Prostate gland (tissue), 2 donors: ENCODE measurements at places on chromosomes 5 and 9. TPM values are rescaled to one million over a fixed set of nuclear protein-coding genes. Genes with fewer than 3 reads are reported as not detected.

Gene RAPGEF1
- total RNA-seq = 28.6 TPM

Gene NPR2
- total RNA-seq = 33.2 TPM

Gene NMUR2
- total RNA-seq = 7.0 TPM

Gene BAAT
- total RNA-seq = not detected

Gene ECM2
- 2.6 TPM for total RNA-seq

Gene NEURL1B
- total RNA-seq = 23.9 TPM

Gene SFXN1
- 44.3 TPM for total RNA-seq

Gene PCDHGA11
- 2.9 TPM for total RNA-seq

Gene ADRA1B
- 0.74 TPM for total RNA-seq

DNA sequence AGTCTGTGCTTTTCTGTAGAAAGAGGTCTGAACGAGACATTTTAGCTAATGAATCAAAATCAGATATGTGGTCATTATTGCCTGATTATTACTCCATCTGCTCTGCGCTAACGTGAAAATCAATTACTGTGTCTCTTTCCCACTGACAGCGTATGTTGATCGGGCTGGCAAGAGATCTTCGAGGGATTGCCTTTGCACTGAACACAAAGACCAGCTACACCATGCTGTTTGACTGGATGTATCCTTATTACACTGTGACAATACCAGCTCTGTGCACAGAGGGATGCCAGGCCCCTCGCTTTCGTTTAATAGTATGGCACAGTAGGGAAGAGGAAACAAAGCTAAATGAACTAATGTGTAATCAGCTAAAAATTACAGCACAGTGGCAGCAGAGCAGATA, 103.7 kb upstream of the TLX3 start:
- no peak for DNase-seq
- no peak overlapping the region for H3K4me3 ChIP-seq
- H3K36me3 ChIP-seq = no peaks in the 10 kb centered on the region
- H3K27ac ChIP-seq = no peak overlapping the region

GRCh38 chr5:95909738-95910137, 51.9 kb downstream of the ELL2 start:
- no peak overlapping the region for H3K4me3 ChIP-seq
- no peaks in the 10 kb centered on the region for H3K4me1 ChIP-seq
- no peak overlapping the region for H3K27ac ChIP-seq
- H3K27me3 ChIP-seq = no peaks in the 10 kb centered on the region

DNA sequence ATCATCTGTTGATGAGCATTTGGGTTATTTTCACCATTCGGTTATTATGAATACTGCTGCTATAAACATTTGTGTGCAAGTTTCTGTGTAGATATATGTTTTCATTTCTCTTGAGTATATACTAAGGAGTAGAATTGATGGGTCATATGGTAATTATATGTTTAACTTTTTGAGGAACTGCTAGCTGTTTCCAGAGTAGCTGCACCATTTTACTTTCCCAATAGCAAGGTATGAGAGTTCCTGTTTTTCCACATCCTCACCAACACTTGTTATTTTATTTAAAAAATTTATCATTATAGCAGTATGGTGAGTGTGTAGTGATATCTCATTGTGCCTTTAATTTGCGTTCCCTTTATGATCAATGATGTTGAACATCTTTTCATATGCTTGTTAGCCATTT, 29.2 kb downstream of the CD14 start:
- H3K36me3 ChIP-seq = no peaks in the 10 kb centered on the region
- no peak for DNase-seq
- no peaks in the 10 kb centered on the region for H3K27me3 ChIP-seq
- H3K4me3 ChIP-seq = no peak overlapping the region

GRCh38 chr5:37071901-37072581, 177.1 kb downstream of the CPLANE1 start:
- DNase-seq = no peak
- H3K4me3 ChIP-seq = no peak overlapping the region
- no peaks in the 10 kb centered on the region for H3K36me3 ChIP-seq
- H3K27ac ChIP-seq = no peak overlapping the region
- no peaks in the 10 kb centered on the region for H3K4me1 ChIP-seq

DNA sequence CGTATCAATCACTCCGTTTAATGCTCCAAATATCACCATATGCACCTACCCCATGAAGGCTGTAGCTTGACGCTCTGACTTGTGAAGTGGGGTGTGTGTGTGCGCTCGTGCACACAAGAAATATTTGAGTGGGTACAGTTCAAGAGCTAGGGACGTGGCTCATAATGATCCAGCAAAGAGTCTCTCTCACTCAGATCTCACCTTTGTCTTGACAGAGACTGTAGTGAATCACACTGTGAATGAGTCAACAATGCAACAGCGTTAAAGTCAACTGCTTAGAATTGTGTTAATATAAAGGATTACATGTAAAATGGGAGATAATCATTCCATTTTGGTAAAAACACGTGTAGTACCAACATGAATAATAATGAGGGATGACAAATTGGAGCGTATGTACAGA, 119.4 kb downstream of the MED27 start:
- H3K4me3 ChIP-seq = no peak overlapping the region
- H3K4me1 ChIP-seq = no peaks in the 10 kb centered on the region

DNA sequence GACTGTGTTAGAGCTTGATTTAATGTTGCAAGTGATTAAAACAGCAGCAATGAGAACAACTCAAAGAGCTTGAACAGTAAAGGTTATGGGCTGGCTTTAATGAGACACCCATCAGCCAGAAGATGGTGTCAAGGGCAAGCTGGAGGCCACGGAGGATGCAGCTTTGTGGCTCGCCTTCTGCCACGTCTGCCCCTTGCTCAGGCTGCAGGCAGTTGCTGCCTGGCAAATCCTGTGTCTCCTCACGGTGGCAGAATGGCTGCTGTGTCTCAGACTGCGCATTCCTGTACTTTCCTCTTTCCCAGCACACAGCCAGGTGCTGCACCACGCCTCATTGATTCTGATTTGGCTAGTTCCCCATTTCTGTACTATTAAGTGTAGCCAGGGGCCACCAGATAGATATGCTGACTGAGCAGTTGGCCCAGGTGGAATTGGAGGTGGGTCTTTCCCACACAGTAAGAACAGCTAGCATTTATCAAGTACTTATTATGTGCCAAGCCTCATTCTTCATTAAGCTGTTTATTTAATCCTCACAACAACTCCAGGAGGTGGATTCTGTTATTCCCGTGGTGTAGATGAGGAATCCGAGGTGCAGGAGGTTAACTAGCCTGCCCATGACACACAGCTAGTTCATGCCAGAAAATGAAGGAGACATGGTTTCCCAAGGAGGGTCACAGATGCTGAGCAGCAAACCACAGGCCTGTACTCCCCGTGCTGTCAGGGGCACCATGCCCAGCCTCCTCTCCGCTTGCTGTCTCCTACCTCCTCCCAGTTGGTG, 3.5 kb downstream of the NXNL2 start:
- H3K4me3 ChIP-seq = no peak overlapping the region
- no peak overlapping the region for H3K27ac ChIP-seq
- no peak for DNase-seq
- H3K27me3 ChIP-seq = no peaks in the 10 kb centered on the region
- no peaks in the 10 kb centered on the region for H3K4me1 ChIP-seq

GRCh38 chr9:137276473-137277328, 825 bp upstream of the TOR4A start:
- H3K4me1 ChIP-seq = peaks cover 13% of the 10 kb centered on the region
- peaks cover 3% of the 10 kb centered on the region for H3K27me3 ChIP-seq
- DNase-seq = no peak
- H3K36me3 ChIP-seq = no peaks in the 10 kb centered on the region

GRCh38 chr9:35646153-35646532, 4.6 kb downstream of the SIT1 start:
- H3K27me3 ChIP-seq = no peaks in the 10 kb centered on the region
- peak; percentile 54 for DNase-seq
- peak overlapping the region; percentile 84 for H3K27ac ChIP-seq
- H3K36me3 ChIP-seq = no peaks in the 10 kb centered on the region

DNA sequence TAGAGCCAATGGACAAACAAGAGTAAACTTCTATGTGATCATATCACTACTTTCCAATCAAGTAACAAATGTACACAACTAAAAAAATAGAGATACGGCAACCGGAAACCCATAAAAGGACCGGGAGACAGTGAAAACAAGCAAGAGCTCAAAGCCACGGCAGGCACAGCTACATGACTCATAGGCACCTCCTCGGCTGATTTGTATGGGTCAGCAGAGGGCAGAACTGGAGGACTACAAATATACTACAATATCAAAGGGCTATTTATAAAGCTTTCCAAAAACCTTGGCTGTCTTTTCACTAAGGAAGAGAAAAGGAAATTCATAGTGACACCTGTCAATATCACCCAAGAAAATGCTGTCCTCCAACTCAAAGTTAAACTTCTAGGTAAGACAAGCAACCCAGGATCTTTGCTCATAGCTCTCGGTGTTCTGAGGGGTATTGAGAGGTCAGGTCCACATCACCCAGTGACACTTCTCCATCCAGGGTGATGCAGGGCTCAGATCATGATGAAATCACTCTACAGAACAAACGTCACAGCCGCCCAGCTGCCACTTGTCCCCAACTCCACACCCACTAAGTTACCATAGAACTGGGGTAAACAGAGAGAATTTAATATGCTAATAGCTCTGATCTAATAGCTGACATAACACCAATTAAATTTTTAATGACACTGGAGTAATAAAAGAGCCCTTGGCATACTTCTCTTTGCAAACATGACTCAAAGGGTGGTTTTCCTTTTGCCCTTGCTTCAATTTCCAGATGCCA, 41.3 kb downstream of the PFDN1 start:
- no peaks in the 10 kb centered on the region for H3K27me3 ChIP-seq
- peak; percentile 87 for DNase-seq
- no peak overlapping the region for H3K4me3 ChIP-seq
- no peaks in the 10 kb centered on the region for H3K36me3 ChIP-seq
- H3K27ac ChIP-seq = peak overlapping the region; percentile 35

DNA sequence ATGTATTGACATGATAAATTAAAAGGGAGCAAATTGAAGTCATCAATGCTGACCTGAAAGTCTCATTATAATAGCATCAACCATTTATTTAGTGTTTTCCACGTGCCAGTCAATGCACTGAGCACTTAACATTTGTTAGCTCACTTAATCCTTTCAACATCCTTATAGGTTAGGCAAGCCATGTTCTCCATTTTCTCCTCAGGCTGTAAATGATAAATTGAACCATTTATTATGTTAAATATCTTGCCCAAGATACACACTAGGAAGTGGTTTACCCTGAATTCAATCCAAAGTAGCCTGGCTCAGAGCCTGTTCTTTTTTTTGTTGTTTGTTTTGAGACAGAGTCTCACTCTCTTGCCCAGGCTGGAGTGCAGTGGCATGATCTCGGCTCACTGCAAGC, 25.0 kb upstream of the SNX2 start:
- no peaks in the 10 kb centered on the region for H3K27me3 ChIP-seq
- no peaks in the 10 kb centered on the region for H3K4me1 ChIP-seq
- H3K36me3 ChIP-seq = no peaks in the 10 kb centered on the region
- H3K4me3 ChIP-seq = no peak overlapping the region

DNA sequence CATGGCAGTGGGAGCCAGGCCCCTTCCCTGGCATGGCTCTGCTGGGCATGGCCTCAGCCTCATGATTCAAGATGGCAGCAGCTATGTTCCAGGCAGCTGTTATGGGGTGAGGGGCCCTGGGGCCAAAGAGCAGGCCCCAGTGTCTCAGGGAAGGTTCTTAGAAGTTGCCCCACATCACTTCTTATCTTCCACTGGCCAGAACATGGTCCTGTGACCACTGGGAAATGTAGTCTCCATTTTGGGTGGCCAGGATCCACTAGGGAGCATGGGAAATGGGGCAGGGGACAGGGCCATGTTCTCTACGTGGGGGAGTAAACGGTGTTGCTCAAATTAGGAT, 18.3 kb downstream of the SUSD3 start:
- no peaks in the 10 kb centered on the region for H3K36me3 ChIP-seq
- DNase-seq = no peak
- no peaks in the 10 kb centered on the region for H3K4me1 ChIP-seq

GRCh38 chr5:33311893-33312292, 128.9 kb upstream of the TARS1 start:
- no peak overlapping the region for H3K27ac ChIP-seq
- H3K36me3 ChIP-seq = no peaks in the 10 kb centered on the region
- H3K4me3 ChIP-seq = no peak overlapping the region
- DNase-seq = no peak
- H3K4me1 ChIP-seq = peaks cover 3% of the 10 kb centered on the region

GRCh38 chr5:66281294-66281693, 137.2 kb downstream of the SREK1 start:
- H3K27ac ChIP-seq = no peak overlapping the region
- no peaks in the 10 kb centered on the region for H3K36me3 ChIP-seq
- no peaks in the 10 kb centered on the region for H3K4me1 ChIP-seq
- H3K4me3 ChIP-seq = no peak overlapping the region

DNA sequence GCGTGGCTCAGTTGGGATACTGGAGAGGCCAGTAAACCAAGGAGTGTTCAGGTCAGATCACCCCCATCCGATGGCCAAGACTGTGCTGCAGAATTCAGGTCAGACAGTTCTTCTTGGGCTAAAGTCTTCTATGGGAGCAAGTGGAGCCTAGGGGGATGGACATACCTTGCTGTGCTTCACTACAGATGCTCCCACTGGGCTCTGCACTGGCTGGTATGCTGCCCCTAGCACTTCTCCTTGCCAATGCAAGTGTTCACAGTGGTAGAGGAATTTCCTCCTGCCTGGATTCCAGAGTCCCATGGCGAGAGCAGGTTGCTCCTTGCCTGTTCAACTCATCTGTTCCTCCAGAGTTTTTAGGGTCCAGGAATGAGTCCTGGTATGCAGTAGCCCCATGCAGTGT, 134.2 kb upstream of the EDIL3 start:
- H3K27ac ChIP-seq = no peak overlapping the region
- no peaks in the 10 kb centered on the region for H3K36me3 ChIP-seq
- no peaks in the 10 kb centered on the region for H3K27me3 ChIP-seq
- H3K4me3 ChIP-seq = no peak overlapping the region
- no peak for DNase-seq

DNA sequence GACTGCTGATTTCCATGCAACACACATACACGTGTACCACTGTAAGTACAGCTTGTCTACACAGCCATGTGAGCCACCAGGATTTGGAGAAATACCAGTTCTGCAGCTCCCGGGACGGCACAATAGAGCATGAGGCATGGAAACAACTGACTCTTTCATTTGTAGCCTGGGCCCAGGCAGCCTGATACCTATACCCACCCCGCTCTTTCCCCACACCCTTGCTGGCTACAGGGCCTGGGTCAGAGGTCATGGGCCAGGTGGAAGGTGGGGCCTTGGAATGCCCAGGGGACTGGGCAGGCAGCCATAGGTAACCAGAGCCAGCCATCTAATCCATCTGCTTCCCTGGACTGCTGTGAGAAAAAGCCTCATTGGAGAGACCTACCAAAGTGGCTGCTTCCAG, 39.0 kb upstream of the ZSWIM6 start:
- no peaks in the 10 kb centered on the region for H3K4me1 ChIP-seq
- no peaks in the 10 kb centered on the region for H3K27me3 ChIP-seq
- H3K4me3 ChIP-seq = no peak overlapping the region
- no peak for DNase-seq

GRCh38 chr5:133230823-133231578, 179.2 kb downstream of the HSPA4 start:
- H3K27me3 ChIP-seq = no peaks in the 10 kb centered on the region
- no peak overlapping the region for H3K4me3 ChIP-seq

DNA sequence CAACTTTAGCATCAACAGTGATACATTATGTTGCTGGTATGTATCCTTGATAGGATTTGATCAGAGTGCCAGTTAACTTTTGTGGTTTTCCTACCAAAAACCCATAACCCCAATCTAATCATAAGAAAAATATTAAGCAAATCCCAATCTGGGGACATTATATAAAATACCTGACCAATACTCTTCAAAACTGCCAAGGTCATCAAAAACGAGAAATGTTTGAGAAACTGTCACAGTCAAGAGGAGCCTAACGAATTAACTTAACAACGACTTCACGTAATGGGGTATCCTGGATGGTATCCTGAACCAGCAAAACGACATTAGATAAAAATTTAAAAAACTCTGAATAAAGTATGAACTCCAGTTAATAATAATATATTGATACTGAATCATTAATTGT, 51.7 kb upstream of the SRFBP1 start:
- H3K4me3 ChIP-seq = no peak overlapping the region
- H3K27me3 ChIP-seq = no peaks in the 10 kb centered on the region
- H3K36me3 ChIP-seq = no peaks in the 10 kb centered on the region
- no peak for DNase-seq
